ENCODE measurements at places on chromosomes 2 and 18. TPM values are rescaled to one million over a fixed set of nuclear protein-coding genes. Genes with fewer than 3 reads are reported as not detected.

GRCh38 chr2:96683972-96684820 is 41.6 kb downstream of the FER1L5 start:
- DNase-seq, result no peak

GRCh38 chr2:60440767-60441163 is 112.7 kb downstream of the BCL11A start:
- DNase-seq, result no peak

SCYGR4 gene
- total RNA-seq, result 5.1 TPM

CMPK2 gene
- total RNA-seq, result 2.6 TPM
